ENCODE measurements at places on chromosomes 2 and 18.

GRCh38 chr2:238427435-238428162 is 872 bp downstream of the ASB1 start:
- no peak for DNase-seq

DNA sequence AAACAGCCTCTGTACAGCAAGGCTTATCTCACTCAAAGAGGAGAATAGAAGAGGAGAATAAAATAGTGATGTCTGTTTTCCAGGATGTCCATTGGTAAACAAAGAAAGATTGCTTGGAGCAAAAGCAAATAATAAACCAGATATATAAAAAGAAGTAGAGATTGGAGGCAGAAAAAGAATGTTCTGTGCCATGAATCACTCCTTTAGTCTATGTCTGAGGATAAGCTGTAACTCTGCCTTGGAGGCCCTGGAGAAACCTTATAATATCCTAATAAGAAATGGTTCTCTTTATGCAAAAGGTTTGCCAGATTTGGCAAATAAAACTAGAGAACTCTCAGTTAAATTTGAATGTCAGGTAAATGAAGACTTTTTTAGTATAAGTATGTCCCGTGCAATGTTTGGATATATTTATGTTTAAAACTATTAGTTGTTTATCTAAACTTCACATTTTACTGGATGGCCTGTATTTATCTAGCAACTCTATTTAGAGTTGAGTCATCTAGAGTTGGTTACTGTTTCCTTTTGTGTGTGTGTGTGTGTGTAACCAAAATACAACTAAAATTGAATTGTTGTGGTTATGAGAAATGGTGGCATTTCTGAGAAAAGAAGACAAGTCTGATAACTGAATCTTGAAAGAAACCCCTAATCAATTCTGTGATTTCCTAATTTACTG is 510.3 kb upstream of the SETBP1 start:
- DNase-seq, result no peak

- DNase-seq, result no peak
These were observed 178.5 kb downstream of the ACTR3 start for GRCh38 chr2:114068438-114068837.

DNA sequence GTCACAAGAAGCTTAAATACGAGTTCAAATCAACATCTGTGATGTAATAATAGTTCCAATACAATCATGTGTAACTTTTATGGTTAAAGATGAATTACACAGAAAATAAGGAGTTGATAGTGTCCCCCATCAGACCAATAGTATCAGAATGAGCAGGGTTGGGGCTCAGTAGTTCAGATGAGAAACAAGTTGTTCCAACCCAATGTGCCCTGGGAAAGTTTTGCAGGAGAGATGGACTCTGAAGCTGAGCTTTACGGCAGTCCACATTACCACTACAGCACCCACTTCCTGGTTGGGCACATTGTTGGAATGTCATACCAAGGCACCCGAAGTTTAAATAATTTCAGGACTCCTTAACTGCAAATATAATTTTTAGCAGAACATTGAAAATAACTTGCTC is 12.1 kb upstream of the CXCR4 start:
- no peak for DNase-seq

DNA sequence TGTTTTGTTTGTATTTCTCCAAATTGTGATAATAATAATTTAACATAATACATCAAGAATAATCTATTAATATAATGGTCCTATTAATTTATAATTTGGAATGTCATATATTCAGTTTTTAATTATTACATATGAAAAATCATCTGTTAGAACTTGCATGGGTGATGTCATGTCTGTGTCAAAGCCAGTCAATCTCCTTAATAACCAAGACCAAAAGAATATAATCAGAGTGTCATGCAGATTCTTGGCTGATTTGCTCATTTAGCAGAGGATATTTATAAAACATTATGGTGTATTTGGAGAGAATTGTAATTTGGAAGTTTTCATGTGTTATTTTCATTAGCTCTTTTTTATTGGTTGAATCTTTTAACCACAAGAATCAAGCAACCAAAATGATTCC is 96.4 kb downstream of the PIK3C3 start:
- no peak for DNase-seq

- peak; percentile 92 for DNase-seq
These were observed 198.9 kb upstream of the NABP1 start for GRCh38 chr2:191478799-191479679.

DNA sequence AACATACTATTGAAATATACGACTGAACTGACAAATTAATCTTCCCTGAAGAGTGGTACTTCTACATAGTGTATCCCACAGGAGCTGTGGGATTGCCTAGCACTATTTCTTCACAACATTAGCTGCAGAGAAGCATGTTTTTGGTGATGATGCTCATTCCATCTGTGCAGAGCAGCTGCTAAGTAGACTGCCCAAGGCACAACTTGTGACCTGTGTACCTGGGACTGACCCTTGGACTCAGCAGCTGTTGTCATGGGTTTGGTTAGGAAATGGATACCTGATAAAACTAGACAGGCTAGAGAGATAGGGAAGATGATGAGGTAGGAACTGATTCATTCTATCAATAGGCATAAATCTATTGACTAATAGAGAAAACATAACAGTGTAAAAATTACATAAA is 1204.0 kb downstream of the DSC3 start:
- DNase-seq, result no peak
